ENCODE measurements at places on chromosomes 11 and 22. TPM values are rescaled to one million over a fixed set of nuclear protein-coding genes. Genes with fewer than 3 reads are reported as not detected.
A peak's percentile ranks its signal among the peaks of the same experiment; 100 is the strongest.

The C11orf52 gene
- total RNA-seq, result 2.4 TPM

- DNase-seq, result no peak
- no peaks in the 10 kb centered on the region for H3K27me3 ChIP-seq
- H3K27ac ChIP-seq, result peak overlapping the region; percentile 90
- H3K36me3 ChIP-seq, result no peaks in the 10 kb centered on the region
- peaks cover 12% of the 10 kb centered on the region for H3K4me1 ChIP-seq
- H3K4me3 ChIP-seq, result peak overlapping the region; percentile 57
These were observed 592 bp downstream of the EEF1G start for GRCh38 chr11:62573006-62573591.

DNA sequence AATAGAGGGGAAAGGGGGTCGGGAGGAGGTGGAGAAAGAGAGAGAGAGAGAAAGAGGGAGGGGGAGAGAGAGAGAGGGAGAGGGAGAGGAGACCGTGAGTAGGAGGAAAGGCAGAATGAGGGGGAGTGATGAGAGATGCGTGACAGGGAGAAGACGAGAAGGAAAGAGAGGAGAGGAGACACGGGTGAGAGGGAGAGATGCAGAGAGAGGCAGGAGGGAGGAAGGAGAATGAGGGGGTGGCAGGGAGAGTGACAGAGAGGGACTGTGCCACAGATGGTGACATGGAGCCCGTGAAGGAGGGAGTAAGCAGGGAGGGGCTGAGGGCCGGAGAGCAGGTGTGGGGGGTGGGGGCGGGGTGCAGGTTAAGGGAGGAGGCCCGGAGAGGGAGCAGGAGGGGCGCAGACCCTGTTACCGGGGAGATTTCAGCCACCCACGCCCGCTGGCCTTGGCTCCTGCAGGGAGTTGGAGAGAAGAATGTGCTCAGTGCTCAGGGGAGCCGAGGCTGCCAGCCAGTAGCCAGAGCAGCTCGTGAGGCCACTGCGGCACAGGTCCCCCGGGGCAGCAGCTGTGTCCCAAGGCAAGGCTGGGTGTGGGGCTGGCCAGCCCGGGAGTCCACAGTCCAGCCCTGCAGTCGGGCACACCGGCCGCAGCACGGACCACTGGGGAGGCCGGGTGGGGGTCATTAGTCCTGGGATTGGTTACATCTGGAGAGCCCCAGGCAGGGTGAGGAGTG, at the start of gene SSTR3:
Gene SSTR3 (minus strand): TSS at position 304 of the 733 bp plus-strand sequence. CDS start 4,674 bp downstream, outside the sequence.
- no peak for DNase-seq
- no peaks in the 10 kb centered on the region for H3K4me1 ChIP-seq
- H3K4me3 ChIP-seq, result peak within 1 kb of the TSS; percentile 0
- H3K27me3 ChIP-seq, result no peaks in the 10 kb centered on the region

DNA sequence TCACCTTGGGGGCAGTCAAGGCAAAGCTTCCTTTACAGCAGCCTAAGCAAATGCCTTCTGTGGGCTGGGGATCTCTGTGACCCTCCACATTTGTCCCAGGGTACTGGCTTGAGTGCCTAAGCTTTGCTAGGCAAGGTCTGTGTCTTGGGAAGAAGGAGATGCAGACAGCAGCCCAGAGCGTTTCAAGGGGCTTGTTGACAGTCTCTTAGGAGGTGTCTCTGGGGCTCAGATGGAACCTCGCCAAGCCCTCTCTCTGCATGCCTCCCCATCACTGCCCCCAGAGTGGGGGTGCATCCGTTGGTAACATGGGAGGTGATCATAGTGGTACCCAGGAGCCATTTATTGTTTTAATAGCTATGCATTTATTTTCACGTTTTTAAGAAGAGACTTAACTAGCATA, 29.1 kb upstream of the TMPRSS4 start:
- H3K27me3 ChIP-seq, result no peaks in the 10 kb centered on the region
- DNase-seq, result no peak
- no peaks in the 10 kb centered on the region for H3K36me3 ChIP-seq
- no peak overlapping the region for H3K27ac ChIP-seq
- no peaks in the 10 kb centered on the region for H3K4me1 ChIP-seq
